NCI-H187 treated with DMSO at 0.1 percent for 48 hours (cell line): ENCODE measurements at places on chromosomes 3 and 15.
A peak's percentile ranks its signal among the peaks of the same experiment; 100 is the strongest.

- no peak for DNase-seq
These were observed 770.1 kb downstream of the AGBL1 start for GRCh38 chr15:86849558-86850285.

DNA sequence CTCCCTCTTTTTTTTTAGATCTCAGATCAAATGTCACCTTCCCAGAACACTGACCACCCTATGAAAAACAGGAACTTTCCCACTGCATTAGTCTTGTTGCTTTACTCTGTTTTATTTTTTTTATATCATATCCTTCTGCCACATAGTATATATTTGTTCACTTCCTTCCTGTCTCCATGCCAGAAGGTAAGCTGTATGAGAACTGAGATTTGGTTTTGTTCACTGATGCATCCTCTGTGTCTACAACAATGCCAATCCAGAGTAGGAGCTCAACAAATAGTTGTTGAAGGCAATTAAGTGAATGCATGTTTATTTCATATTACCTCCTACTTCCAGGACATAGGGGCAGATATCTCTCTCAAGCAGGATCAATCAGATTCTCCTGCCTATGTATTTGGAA, 114.4 kb downstream of the TPRG1 start:
- DNase-seq = no peak

- DNase-seq = no peak
These were observed at the start of gene KIF7 for GRCh38 chr15:89654847-89655805. Gene KIF7 (minus strand): TSS chr15:89655467. CDS start chr15:89652930, 2,537 bp downstream.

DNA sequence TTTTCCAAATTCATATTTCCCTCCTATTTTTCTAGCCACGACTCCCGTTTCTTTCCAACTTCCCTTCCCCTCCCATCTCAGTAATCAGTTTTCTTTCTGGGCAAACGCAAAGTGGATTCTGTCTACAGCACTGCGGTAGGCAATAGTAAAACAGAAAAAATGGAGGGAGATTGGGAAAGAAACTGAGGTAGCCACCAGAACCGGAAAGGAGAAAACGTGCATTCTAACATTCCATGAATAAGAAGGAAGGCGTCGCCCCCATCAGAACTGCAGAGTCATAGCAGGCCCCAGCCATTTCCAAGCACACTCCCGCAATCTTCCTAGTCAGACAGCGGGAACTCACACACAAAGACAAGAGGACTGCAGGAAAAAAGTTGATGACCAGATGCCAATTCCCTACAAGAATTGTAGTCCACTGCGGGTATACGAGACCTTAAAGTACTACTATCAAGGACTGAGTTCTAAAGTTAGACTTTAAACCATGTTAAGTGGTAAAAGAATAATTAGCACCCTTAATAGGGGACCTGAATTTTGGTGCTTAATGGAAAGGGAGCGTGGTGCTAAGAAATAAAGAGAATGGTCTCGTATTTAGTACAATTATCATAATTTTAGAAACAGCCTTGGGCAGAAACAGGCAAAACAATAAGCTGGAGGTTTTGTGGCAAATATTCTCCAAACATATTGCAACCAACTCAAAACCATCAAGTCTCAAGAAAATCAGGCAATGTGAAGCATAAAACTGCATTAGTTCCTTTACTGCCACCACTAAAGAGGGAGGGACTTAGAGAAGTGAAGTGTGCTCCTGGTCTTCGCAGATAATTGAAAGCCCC, 1.4 kb downstream of the PFN2 start:
- peak; percentile 16 for DNase-seq

GRCh38 chr3:187352581-187353575, 15.3 kb upstream of the RTP4 start:
- DNase-seq = no peak

DNA sequence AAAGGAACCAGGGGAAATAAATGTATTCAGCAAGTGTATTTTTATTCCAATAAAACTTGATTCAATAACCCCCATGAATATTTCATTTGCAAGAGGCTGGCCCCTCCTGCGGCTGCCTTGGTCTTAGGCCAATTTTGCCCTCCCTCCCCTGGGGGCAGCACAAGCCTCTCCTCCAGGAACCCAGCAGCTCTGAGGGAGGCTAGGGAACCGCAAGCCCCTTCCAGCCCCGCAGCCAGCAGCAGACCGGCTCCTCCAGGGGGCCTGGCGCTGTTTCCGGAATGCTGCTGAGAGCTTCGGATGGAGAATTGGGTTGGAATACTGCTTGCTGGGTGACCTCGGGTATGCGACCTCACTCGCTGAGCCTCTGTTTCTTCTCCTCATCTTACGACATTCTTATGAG, 150.1 kb downstream of the RAB11A start:
- DNase-seq = no peak

- DNase-seq = no peak
These were observed 136.2 kb upstream of the ICE2 start for GRCh38 chr15:60614862-60615771.

- DNase-seq = no peak
These were observed 99.1 kb upstream of the SEMA6D start for GRCh38 chr15:47618241-47618640.

DNA sequence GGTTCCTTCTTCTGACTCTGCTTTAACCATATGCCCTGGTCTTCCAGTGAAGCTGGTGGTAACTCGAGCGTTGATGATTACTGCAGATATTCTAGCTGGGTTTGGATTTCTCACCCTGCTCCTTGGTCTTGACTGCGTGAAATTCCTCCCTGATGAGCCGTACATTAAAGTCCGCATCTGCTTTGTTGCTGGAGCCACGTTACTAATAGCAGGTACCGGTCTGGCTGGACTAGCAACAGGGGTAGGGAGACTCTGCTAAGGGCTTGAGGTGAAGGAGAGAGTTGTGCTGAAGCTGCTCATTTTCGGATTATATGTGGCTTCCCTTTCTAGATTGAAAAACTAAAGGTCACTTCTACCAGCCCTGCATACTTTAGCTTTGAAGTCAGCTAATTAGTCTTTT, 16.8 kb downstream of the CLDN16 start:
- DNase-seq = no peak

- DNase-seq = no peak
These were observed 2.0 kb upstream of the SLC26A6 start for GRCh38 chr3:48637305-48637704.

GRCh38 chr3:66655671-66656070, 154.8 kb upstream of the LRIG1 start:
- DNase-seq = no peak

DNA sequence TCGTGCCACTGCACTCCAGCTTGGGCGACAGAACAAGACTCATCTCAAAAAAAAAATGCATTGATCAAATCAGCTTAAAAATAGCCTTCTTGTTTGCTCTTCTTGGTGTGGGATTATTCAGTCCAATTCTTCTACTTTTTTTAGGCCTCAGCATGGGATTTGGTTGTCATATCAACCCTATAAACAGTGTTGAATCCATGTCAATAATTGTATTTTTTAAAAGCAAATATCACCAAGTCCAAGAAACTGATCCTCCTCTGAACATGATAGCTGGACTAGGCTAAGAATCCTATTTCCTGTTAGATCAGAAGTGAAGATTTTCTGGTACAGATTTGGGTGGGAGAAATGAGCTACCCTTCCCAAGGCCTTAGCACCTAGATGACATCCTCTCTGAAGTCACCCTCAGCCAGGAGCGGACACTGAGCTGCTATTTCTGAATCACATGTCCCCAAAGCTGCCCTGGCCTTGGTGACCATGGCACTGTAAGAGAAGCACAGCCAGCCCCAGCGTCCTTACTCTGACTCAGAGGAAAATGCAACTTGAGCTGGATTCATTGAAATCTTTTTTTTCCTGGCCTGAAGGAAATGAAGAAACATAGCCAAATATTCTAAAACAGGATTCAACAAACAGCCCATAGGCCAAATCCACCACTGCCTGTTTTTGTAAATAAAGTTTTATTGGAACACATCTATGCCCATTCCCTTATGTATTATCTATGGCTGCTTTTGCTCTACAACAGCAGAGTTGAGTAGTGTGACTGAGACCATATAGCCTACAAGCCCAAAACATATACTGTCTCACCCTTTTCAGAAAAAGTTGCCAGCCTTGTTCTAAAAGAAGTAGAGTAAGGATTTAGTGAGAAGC, 215.9 kb upstream of the CTDSPL start:
- DNase-seq = no peak

GRCh38 chr3:31442755-31443154, 90.0 kb upstream of the STT3B start:
- DNase-seq = no peak

DNA sequence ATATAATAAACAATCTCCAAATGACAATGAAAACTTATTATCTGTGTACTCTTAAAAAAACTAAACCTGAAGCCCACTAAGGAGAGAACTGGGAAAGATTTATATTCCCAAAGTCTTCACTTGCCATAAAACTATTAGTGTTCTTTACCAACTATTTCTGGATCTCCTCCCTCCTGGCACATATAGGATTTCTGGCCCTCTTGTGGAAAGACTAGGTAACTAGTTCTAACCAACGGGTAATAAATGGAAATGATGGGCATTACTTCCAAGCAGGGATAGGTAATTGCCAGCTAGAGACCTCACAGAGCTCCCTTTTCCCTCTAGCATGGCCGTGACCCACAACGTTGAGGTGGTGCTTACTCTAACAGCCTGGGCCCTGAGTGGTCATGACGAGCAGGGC, 110.1 kb downstream of the DNAH12 start:
- DNase-seq = no peak

GRCh38 chr3:99896482-99896881, 78.8 kb downstream of the CMSS1 start:
- no peak for DNase-seq

DNA sequence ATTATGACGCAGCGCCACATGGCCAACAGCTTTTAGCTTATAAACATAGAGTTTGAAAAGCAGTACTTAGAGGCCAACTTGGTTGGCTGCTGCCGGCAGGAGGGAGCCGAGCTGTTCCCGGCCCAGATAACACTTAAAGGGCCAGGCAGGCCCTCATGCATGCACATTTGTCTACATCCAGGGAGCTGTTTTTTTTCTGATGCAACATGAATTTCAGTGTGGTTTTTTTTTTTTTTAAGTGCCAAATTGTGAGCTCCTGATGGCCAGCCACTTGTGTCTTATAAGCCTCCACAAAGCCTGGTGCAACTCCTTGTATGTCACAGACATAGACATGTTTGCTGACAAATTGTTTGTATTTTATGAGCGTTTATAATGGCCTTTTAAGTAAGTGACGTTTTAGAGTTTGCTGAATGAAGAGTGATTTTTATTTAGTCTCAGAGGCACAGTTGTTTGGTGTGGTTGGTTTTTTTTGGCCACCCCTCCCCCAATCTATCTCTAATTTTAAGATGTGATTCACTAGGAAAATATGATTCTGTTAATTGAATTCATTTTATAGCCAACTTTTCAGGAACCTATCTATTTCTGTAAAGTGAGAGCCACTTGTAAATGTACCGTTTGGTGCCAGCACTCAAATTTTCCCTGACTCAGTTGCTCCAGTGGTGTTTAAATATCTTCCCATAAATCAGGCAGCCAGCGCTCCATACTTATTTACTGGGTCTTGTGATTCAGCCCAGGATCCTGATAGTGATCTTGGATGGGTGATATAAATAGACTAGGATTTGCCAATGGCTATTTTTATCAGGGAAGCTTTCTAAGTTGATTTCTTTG, 134.3 kb downstream of the VGLL4 start:
- no peak for DNase-seq
